Neural progenitor cell (in vitro differentiated cells): ENCODE measurements at places on chromosomes 3 and 15. TPM values are rescaled to one million over a fixed set of nuclear protein-coding genes. Genes with fewer than 3 reads are reported as not detected.

SLC6A1 gene
- total RNA-seq = 0.52 and 0.77 TPM in 2 replicates

SEC62 gene
- total RNA-seq = 22.0 and 34.8 TPM in 2 replicates

AP3B2 gene
- total RNA-seq = 0.97 and 1.7 TPM in 2 replicates

CLDN16 gene
- total RNA-seq = not detected in 2 replicates

SLITRK3 gene
- total RNA-seq = 0.79 and 1.1 TPM in 2 replicates

DNA sequence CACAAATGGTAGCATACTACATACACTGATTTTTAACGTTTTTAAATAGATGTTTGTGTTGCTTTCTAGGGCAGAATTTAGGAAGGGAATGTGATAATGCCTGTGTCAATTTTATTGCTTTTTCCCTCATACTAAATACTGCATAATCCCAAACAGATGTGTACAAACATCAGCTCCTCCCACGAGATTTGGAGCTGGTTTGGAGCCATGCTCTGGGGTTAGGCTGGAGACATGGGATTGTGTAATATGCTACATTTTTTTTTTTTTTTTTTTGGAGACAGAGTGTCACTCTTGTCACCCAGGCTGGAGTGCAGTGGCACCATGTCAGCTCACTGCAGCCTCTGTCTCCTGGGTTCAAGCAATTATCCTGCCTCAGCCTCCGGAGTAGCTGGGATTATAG lies 80.1 kb downstream of the EBLN2 start:
- no peak for DNase-seq
- no peak overlapping the region for H3K27ac ChIP-seq
- no peak overlapping the region for H3K4me3 ChIP-seq
- no peaks in the 10 kb centered on the region for H3K27me3 ChIP-seq

DNA sequence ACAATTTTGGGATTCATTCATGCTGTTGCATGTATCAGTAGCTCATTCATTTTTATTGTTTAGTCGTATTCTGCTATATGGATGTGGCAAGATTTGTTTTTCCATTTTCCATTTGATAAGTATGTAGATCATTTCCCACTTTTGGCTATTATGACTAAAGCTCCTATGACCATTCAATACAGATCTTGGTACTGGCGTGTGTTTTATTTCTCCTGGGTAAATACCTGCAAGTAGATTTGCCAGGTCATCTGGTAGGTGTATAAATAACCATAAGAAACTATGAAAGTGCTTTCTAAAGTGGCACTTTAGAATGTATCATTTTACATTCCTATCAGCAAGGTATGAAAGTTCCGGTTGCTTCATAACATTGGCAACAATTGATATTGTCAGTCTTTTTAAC lies 124.6 kb downstream of the TNIK start:
- H3K36me3 ChIP-seq = no peaks in the 10 kb centered on the region
- no peak for DNase-seq
- peaks cover 11% of the 10 kb centered on the region for H3K4me1 ChIP-seq
- H3K4me3 ChIP-seq = no peak overlapping the region

DNA sequence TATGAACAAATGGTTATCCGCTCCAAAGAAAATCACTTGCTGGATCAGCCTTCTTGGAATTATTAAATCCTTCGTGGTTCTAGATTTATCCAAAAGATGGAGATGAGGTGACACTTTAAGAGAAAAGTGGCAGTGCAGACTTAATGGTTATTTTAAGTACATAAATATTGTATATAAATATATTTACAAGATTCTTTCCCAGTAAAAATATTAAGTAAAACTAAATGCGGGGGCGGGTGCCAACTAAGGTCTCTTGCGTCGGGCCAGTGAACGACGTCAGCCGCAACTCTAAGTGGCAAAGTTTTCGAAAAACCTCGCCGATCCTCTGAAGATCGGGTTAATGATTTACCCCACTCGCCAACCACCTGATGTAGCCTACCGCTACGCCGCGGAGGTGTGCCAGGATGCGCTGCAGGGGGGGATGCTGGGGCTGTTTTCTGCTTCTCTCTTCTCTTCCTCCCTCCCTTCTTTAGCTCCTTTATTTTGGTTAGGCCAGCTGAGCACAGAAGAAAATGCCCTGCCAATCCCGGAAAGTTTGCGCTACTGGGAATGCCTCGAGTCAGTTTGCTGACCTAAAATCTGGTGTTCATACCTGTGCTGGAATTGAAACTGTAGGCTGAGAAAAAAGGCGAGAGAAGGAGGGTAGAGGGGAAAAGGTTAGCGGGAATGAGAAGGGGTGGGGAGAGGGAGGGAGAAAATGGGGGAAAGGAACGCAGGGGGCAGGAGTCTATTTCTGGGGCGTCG lies 7.6 kb upstream of the FOXB1 start:
- H3K4me3 ChIP-seq = peak overlapping the region; percentile 47
- H3K27me3 ChIP-seq = peaks cover 73% of the 10 kb centered on the region
- no peak for DNase-seq
- no peaks in the 10 kb centered on the region for H3K36me3 ChIP-seq

- peaks cover 14% of the 10 kb centered on the region for H3K4me1 ChIP-seq
- DNase-seq = no peak
- H3K27ac ChIP-seq = no peak overlapping the region
- no peaks in the 10 kb centered on the region for H3K27me3 ChIP-seq
- H3K36me3 ChIP-seq = no peaks in the 10 kb centered on the region
Measured at GRCh38 chr3:184737063-184737462, 25.2 kb upstream of the MAGEF1 start.

DNA sequence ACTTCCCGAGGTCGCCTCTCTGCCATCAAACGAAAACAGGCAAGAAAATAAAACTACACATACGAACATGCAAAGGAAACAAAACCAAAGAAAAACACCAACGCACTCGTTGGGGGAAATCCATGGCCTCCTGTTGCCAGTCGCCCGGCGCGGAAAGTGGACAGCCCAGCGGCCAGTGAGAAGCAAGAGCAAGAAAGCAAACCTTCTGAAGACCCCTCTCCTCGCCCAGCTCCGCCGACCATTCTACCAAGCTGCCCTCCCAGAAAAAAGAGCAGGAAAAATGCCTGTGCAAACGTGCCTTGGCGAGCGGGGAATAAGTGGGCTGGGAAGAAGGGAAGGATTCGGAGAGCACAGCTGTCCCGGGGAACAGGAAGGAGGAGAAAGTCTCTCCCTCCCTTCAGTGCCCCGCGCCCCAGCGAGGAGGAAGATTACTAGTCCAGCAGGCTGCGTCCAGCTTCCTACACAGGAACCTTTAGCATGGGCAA lies 802 bp upstream of the NECTIN3 start:
- H3K27ac ChIP-seq = peak overlapping the region; percentile 88
- no peak for DNase-seq

- H3K27me3 ChIP-seq = no peaks in the 10 kb centered on the region
- H3K4me3 ChIP-seq = no peak overlapping the region
- H3K36me3 ChIP-seq = no peaks in the 10 kb centered on the region
- no peaks in the 10 kb centered on the region for H3K4me1 ChIP-seq
- no peak overlapping the region for H3K27ac ChIP-seq
- DNase-seq = no peak
Measured at GRCh38 chr3:130389743-130390478, 44.4 kb downstream of the COL6A5 start.

DNA sequence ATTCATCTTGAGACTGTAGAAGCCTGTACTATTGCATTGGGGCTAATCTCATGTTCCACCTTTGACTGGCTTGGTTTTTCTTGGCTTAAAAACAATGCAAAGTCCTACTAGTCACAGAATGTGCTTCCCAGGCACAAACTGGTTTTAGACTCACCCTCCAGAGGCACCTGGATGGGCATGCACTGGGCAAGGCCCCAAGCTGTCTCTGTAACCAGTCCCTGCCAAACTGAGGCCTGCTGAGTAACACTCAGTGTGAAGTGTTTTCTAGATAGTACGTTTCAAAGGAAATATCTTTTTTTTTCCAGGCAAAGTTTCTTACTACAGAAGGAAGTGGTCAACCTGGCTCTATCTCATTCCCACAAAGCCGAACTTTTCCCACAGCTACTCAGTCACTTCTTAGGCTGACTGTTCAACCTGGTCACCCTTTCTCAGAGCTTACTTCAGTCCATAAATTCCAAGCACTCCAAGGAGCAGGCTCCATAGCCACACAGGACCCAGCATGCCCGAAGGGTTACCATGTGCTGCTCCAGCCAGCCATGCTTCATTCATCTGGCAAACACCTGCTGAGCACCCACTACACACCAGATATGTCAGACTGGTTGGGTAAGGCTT lies 57.4 kb downstream of the NPTN start:
- H3K36me3 ChIP-seq = no peaks in the 10 kb centered on the region
- no peaks in the 10 kb centered on the region for H3K27me3 ChIP-seq
- DNase-seq = no peak
- no peak overlapping the region for H3K27ac ChIP-seq
